ENCODE measurements at places on chromosomes 2 and 18. TPM values are rescaled to one million over a fixed set of nuclear protein-coding genes. Genes with fewer than 3 reads are reported as not detected.

The PTCD3 gene
- total RNA-seq = 203 TPM

The CRACDL gene
- total RNA-seq = 4.6 TPM

The C2orf81 gene
- total RNA-seq = 3.1 TPM

The NYAP2 gene
- total RNA-seq = 8.2 TPM

The XPO1 gene
- total RNA-seq = 480 TPM

The CCL20 gene
- total RNA-seq = not detected

The KATNAL2 gene
- total RNA-seq = 4.6 TPM

All from camera-type eye (tissue), 1 donor.